Suppressor macrophage (primary cell): ENCODE measurements at places on chromosomes 11 and 22.

- no peak for DNase-seq
Observed at GRCh38 chr11:9838961-9839360, 175.1 kb downstream of the SWAP70 start.

DNA sequence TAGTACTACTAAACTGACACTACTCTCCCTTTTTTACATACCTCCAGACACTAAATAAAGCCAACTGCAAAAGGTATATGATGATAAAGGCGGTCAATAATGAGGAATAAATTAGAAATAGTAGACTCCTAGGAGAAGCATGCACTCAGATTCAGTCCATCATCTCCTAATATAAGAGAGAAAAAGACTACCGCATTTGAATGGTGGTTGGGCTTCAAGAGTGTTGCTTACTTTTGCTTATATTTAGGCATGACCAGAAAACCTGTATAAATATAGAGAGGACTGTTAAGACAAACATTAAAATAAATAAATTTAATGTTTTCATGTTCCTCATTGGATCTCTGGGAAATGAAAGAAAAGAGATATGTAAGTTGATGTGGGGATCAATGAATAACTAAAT, 1137.0 kb downstream of the FAM181B start:
- no peak for DNase-seq

DNA sequence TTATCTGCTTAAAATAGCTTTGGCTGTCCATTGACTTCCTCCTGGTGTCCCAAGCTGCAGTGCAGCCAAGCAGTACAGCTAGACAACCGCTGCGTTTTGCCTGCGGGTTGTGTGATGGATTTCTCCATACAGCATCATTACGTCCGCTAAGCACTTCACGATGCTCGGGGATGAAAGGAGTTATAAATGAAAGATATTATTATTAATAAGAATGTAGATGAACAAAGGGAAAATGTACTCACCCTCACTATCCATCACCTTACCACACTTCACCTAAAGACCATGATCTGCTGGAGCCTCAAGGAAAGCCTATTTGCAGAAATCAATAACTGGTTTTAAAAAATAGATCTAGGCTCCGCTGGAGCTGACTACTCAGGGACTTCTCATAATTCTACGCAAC, 509.1 kb downstream of the OPCML start:
- no peak for DNase-seq

- DNase-seq = no peak
Observed at GRCh38 chr11:88813233-88813915, 252.4 kb downstream of the GRM5 start.

DNA sequence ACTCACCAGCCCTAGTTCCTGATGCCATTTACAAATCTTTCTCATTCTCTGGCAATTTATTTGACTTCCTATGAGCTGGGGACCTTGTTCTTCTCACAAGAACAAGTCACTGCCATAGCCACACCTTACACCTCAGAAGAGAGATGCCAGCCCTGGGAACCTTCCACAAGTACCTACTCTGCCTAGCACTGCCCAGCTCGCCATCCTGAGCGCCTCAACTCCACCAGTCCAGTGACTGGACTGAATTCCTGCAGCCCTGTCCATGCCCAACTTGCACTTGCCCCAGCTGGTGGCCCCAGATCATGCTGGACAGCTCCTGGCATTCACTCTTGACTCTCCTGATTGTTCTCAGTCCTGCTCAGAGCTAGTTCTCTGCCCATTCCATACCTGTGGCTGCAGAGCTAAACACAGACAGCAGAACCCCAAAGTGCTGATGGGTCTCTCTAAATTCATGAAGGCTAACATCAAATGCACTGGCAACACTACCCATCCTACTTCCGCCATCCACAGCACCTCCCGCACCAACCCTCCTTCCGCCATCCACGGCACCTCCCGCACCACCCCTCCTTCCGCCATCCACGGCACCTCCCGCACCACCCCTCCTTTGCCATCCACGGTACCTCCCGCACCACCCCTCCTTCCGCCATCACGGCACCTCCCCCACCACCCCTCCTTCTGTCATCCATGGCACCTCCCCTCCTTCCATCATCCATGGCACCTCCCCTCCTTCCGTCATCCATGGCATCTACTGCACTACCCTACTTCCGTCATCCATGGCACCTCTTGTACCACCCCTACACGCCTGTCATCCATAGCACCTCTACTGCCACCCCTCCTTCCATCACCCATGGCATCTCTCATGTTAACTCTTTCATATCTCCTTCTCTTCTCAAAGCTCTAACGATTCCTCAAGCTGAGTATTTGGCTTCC, 23.6 kb upstream of the SLC25A1 start:
- no peak for DNase-seq

DNA sequence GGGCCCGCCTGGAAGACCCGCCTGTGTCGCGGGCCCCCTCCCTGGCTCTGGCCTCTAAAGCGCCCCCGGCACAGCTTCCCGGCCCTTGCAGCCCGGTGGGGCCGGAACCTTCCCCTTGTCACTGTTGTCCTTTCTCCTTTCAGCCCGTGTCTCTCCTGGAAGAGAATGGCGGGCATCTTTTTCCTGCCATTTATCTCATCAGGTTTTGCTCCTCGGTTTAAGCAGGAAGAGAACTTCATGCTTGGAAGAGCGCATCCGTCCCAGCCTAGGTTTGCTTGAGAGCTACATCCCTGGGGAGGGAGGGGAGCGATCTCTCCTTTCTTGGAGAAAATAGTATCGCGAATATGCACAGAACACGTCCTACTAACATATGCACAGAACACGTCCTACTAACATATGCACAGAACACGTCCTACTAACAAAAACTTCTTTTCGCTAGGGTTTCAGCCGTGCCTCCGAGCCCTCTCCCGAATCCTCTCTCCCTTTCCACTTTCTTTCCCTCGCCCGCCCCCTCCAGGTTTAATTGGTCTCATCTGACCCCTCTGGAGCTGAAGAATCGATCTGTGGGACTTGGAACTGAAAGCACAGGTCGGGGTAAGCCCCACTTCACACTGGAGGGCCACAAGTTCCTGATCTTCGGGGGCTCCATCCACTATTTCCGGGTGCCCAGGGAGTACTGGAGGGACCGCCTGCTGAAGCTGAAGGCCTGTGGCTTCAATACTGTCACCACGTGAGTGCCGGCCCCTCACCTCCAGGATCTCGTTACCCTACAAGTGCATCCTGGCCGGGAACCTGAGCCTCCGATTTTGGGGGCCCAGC, 1.2 kb downstream of the GLB1L3 start:
- DNase-seq = no peak

DNA sequence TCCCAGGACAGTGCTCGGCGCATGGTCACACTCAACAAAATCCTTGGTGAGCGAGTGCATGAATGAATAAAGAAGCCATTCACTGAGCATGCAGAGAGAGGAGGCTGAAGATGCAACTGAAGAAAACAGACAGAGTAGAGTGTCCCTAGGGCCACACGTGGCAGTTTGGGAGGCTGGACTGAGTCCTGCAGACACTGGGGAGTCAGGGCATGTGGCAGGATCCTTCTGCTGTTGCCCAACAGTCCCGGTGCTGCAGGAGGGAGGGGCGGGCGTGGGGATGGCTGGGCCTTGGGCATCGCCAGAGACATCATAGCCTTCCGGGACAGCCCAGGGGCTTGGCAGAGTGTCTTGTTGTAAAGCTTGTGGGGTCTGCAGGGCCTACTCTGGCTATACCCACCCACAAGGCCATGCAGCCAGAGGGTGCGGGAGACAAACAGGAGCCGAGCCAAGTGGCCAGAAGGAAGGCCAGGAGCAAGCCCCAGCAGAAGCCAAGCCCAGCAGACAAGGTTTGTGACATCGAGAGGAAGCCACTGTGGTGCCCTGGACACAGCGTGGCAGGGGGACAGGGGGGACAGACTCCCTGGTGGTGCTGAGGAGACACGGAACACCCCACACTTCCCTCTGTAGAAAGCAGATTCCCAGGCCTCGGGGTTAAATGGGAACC, 26.7 kb upstream of the FBLN1 start:
- no peak for DNase-seq

DNA sequence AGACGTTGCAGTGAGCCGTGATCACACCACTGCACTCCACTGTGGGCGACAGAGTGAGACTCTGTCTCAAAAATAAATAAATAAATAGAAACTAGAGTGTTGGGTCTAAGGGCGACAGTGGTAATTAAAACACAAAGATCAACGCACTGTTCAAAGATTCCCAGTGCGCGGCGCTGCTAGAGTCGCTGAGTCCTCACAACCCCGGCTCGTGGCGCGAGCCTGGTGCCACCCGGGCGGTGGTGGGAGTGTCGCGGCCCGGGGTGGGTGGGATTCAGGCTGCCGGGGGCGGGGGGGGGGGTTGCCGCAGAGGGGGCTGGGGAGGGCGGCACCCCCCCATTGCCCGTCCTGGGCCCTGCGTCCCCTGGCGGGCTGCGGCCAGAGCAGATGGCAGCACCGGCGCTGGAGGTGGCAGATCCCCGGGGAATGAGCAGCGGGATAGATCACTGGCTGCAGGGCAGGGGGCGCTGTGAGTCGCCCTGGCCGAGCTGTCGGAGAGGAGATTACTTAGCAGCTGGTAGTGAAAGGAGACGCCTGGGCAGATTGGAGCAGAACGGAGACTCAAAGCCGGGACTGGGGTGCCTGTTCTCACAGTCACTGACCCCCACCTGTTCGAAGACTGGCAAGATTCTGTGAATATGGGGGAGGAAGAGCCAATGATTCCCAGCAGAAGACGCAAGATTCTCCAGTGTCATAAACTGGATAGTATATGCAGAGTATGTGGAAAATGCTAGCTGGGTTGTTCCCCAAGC, 30.2 kb upstream of the APOBEC3A start:
- peak; percentile 81 for DNase-seq

GRCh38 chr11:47905358-47906059, 57.4 kb upstream of the NUP160 start:
- peak; percentile 18 for DNase-seq

- DNase-seq = no peak
Observed at GRCh38 chr11:92390783-92391182, 166.2 kb downstream of the FAT3 start.

GRCh38 chr11:73321604-73322381, 13.7 kb downstream of the ARHGEF17 start:
- no peak for DNase-seq

GRCh38 chr11:8333811-8334401, 70.2 kb upstream of the LMO1 start:
- peak; percentile 70 for DNase-seq

DNA sequence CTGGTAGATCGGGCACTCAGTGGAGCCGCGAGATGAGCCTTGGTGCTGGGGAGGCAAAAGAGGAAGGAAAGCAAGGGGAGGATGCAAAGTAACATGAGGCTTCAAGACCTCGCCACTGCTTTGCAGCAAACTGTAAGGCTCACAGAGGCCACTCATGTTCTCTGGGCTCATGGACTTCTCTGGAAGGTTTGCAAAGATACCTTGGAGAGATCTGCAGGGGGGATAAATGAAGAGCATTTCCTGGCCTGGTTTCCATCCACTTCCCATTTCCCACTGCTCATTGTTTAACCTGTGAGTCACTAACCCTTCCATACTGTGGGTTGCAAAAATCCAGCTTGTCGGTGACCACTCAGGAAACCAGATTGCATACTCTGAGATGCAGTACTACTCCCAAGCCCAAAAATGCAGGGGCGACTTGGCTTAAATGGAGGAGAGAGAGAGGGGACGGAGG, 38.5 kb downstream of the OSBP2 start:
- DNase-seq = peak; percentile 73

DNA sequence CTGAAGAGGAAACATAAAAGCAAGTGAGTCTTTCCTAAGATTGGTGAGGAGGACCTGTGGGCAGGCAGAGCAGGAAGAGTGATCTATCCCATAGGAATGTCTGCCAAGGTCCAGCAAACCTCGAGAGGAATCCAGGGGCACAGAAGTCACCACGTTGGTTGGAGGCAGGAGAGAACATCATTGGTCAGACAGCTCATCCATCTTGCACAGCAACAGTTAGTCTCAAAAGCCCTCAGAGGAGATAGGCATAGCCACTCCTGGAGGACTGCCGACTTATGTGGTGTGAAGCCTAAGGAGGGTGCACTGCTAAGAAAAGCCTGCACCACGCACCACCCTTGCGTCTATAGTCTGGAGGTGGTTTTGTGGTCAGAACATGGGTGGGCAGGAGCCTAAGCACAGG, 109.1 kb downstream of the RASSF10 start:
- DNase-seq = no peak

- DNase-seq = peak; percentile 53
Observed at GRCh38 chr11:12188548-12189317, 78.3 kb downstream of the MICAL2 start.

GRCh38 chr11:68977781-68978625, 2.8 kb downstream of the MRGPRD start:
- DNase-seq = no peak

GRCh38 chr11:134170919-134171281, 52.9 kb downstream of the NCAPD3 start:
- no peak for DNase-seq

DNA sequence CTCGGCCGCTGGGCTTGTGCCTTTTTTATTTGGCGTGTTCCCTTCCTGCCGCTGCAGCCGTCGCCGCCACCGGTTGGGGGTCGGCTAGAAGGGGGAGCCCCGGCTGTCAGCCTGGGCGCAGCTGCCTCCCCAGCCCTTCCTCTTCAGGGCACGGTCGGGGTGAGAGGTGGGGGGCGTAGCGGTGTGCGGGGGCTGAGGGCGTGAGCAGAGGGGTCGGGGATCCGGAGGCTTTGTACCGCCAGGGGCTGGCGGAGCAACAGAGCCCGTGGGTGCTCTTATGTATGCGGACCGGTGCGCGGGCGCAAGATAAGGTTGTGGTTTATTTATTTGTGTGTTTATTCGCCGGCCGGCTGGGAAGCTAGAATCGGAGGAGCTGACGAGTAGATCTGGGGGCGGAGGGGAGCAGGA, 477 bp downstream of the ZBTB16 start:
- peak; percentile 51 for DNase-seq

- DNase-seq = peak; percentile 40
Observed at GRCh38 chr11:79052544-79052943, 388.3 kb downstream of the TENM4 start.

- DNase-seq = no peak
Observed at GRCh38 chr11:72869831-72870230, 55.6 kb downstream of the ATG16L2 start.

DNA sequence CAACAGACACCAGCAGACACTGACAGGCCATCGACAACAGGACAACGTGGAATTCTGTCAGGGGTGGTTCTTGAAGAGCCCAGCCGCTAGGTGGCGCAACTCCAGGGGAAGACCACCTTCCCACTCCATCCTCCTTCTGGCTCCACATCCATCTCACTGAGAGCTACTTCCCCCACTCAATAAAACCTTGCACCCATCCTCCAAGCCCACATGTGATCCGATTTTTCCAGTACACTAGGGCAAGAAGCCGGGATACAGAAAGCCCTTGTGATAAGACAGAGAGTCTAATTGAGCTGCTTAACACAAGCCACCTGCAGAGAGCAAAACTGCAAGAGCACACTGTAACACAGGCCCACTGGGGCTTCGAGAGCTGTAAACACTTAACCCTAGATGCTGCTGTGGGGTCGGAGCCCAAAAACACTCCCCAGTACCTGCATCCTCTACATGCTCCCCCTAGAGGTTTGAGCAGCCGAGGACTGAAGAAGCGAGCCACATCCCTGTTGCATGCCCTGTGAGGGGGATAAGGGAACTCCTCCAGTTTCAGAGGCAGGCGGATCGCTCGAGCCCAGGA, 11.5 kb upstream of the RAB39A start:
- DNase-seq = peak; percentile 73
